ENCODE measurements at places on chromosomes 1 and 21. TPM values are rescaled to one million over a fixed set of nuclear protein-coding genes. Genes with fewer than 3 reads are reported as not detected.

Gene TSPAN1
- total RNA-seq: 2.0 TPM

Gene SGIP1
- 49.2 TPM for total RNA-seq

Gene AMY1B
- total RNA-seq: not detected

Gene FALEC
- not detected for total RNA-seq

Gene SEC16B
- total RNA-seq: 1.5 TPM

Gene RLF
- 23.3 TPM for total RNA-seq

Gene GSTM1
- total RNA-seq: 0.32 TPM
